ENCODE measurements at places on chromosomes 7 and 10.
A peak's percentile ranks its signal among the peaks of the same experiment; 100 is the strongest.

DNA sequence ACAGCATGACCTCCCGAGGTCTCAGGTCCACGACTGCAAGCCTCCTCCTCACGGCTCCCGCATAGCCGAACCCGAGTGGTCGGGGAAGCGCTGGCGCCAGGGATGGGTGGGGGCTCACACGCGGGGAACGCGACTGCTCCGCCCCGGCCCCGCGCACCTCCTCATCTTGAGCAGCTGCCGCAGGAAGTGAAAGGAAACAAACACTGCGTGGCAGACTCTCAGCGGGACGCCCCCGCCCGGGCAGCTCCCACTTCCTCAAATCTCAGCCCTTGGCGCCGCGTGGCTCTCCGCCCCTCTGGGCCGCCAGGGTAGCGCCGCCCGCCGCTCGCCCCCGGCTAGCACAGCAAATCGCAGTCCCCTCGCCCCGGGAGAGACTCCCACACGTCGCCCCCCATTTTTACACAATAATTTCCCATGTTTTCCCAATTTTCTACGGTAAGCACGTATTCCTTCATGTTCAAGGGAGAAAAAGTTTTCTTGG, at the start of gene TMEM243:
Gene TMEM243 (minus strand): TSS at position 188 of the 481 bp plus-strand sequence. CDS start 229 bp downstream, outside the sequence.
- peak; percentile 87 for DNase-seq

DNA sequence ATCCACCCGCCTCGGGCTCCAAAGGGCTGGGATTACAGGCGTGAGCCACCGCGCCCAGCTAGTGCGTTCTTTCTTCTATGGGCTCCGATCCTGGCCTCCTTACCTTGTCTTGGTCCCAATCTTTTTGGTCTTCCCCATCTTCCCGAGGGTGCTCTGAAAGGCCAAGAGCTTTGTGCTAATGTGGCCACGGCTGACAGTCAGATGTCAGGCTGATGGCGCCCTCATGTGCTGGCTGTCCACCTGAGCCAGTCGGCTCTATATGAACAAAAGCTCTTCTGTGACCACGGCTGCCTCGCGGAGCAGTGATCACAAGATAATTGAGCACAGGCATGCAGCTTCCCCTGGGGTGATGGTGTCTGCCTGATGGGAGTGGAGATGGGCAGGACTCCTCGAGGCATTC, 11.0 kb upstream of the AHCYL2 start:
- no peak for DNase-seq

- DNase-seq: peak; percentile 49
Observed at GRCh38 chr10:35442592-35442991, 106.3 kb downstream of the CCNY start.

- DNase-seq: no peak
Observed at GRCh38 chr7:36272567-36273269, 116.9 kb upstream of the ANLN start.

- DNase-seq: no peak
Observed at GRCh38 chr10:76665029-76665428, 972.6 kb downstream of the KCNMA1 start.

- no peak for DNase-seq
Observed at GRCh38 chr10:66277481-66277880, 648.4 kb upstream of the LRRTM3 start.

DNA sequence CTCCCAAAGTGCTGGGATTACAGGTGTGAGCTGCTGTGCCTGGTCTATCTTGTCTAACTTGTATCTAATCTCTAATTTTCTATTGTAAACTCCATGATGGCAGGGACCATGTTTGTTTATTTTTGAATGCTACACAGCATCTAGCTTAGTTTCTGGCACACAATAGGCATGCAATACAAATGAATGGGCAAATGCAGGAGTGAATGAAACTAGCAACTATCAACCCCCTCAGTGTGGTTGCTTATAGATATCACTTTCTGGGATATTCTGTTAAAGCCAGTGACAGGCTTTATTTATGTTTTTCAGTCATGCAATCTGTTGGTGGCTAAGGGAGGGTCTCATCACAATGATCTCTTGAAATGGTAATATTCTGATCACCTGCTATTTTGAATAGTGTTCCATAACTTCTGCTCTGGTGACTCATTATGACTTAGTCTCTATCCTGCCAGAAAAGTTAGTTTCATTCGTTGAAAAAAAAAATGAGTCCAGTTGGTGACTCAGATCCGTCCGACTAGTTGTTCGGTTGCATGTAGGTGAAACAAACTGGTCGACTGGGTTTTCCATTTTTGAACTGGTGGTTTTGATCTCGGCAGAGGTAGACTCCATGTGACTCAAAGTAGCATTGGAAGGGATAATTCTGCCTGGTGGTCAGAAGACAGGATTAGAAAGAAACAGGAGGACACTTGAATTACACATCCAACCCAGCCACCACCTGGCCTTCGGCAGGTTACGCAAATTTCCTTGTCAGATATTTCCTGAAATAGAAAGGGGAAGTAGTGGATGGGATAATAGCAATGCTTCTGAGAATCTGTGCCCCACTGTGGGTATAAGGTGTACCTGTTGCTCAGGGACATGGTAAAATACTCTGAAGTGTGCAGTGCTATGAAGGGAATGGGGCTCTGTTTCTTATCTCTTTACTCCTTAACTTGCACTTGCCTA, 76.8 kb downstream of the GATA3 start:
- DNase-seq: peak; percentile 91

DNA sequence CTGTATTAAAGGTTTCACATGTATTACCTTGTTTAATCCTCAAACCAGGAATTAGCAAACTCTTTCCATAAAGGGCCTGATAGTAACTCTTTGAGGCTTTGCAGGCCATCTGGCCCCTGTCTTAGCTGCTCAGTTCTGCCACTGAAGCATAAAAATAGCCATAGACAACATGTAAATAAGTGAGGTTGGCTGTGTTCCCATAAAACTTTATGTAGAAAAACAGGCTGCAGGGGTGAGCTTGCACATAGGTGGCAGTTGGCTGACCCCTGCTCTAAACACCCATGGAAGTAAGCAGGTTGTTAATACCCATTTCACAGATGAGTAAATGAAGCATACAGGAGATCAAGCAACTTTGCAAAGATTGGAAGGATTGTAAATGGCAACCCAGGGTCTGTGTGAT, 1279.2 kb upstream of the AUTS2 start:
- DNase-seq: no peak

DNA sequence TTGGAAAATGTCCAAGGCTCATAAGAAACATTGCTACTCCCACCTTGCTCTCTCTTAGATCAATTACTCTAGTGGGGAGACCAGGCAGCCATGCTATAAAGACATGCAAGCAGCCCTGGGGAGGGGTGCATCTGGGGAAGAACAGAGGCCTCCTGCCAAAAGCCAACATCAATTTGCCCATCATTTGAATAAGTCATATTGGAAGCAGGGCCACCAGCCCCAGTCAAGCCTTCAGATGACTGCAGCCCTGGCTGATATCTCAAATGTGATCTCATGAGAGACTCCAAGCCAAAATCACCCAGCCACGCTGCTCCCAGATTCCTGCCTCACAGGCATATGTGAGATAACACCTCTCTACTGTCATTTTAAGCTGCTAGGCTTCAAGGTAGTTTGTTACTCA, 157.5 kb upstream of the PDE1C start:
- DNase-seq: no peak

DNA sequence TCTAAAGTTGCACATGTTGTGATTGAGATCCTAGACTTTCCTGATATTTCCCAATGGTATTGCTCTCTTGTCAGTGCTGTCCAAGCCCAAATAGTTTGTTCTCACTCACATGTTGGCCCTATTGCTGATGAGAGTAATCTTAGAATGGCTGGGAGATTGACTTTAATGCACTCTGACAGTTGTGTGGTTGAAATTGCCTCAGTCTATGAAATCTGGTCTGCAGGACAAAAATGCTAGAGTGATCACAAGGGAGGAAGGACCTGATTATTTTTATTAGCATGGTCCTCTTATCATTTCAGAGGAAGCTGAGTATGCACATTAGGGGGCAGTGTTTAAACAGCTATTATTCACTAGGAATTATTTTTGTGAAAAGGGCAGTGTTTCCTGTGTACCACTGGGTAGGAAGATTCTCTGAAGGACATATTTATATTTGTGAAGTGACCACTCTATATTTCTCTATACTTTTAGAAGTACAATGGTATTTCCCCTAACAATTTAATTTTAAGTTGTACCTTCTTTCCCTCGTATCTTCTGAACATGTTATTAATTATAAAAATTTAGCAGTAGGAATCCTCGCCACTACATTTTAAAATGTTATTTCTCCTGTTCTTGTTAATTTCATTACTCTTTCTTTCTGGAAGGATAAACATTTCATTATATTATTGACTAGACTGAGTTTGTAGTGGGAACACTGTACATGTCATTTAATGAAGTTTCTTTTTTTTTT, 64.4 kb downstream of the SUGCT start:
- no peak for DNase-seq

DNA sequence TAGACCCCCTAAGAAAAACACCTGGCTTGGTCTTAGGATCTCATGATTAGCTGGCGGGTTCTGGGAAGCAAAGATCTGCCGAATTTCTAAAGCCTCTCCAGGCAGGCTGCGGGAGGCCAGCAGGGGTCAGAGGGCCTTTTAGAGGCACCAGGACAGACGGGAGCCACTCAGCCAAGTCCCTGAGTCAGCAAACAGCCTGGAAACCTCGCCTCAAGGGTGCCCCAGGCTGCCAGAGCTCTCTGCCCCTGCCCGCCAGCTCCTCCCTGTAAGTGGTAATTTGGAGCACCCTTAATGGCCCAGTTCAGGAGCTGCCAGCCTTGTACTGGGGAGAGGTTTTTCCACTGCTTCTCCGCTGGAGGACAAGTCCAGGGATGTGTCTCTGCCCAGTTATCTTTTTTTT, 88.7 kb downstream of the HIP1 start:
- DNase-seq: no peak

DNA sequence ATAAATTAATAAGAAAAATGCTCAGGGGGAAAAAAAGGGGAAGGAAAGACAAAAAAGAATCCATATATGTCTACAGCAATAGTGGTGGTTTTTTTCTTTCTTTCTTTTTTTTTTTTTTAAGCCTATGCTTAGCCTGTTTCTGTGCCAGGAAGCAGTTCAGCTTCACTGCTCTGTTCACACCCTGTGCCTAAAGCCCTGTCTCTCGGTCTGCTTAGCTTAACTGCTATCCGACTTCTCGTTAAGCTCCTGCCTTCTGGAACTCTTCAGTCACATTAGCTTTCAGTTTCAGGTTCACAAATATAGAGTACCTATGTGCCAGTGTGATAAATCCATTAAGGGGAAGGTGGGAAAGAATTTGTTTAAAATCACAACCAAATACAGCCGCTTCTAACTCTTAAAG, 26.5 kb upstream of the NRG3 start:
- no peak for DNase-seq

DNA sequence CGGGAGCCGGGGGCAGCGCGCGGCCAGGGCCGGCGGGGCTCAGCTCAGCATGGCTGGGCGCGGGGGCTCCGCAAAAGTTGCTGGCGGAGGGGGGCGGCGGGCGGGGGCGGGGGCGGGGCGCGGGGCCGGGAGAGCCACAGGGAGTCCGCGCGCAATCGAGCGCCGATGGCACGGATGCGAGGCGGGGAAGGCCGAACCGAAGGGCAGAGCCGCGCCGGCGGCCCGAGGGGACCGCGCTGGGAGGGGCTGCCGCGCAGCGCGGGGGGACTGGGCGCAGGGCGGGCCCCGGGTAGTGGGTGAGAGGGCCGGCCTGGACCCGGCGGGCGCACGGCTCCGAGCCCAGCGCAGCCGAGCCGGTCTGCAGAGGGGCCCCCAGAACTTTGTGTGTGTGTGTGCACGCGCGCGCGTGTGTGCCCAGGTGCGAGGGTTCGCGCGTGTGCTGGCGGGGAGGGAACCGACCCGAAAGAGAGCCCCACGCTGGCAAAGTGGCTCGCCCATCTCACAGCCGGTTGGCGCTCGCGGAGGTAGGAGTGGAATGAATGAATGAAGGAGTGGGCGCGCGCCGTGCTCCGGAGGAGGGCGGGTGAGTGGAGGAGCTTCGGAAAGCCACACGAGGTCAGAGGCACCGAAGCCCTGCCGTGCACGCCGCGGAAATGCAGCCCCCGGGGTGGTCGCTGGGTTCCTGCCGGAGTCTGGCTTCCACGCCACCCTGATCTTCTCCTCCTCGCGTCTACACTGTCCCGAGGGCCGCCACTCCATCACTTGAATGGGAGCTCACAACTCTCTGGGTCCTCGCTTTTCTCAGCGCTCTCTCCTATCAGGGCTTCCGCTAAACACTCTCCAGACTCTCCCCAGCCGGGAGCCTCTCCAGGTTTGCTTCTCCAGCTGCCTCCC, at the start of gene HIPK2:
Gene HIPK2 (minus strand): TSS at position 51 of the 894 bp plus-strand sequence. CDS start 375 bp downstream, outside the sequence.
- DNase-seq: peak; percentile 75

DNA sequence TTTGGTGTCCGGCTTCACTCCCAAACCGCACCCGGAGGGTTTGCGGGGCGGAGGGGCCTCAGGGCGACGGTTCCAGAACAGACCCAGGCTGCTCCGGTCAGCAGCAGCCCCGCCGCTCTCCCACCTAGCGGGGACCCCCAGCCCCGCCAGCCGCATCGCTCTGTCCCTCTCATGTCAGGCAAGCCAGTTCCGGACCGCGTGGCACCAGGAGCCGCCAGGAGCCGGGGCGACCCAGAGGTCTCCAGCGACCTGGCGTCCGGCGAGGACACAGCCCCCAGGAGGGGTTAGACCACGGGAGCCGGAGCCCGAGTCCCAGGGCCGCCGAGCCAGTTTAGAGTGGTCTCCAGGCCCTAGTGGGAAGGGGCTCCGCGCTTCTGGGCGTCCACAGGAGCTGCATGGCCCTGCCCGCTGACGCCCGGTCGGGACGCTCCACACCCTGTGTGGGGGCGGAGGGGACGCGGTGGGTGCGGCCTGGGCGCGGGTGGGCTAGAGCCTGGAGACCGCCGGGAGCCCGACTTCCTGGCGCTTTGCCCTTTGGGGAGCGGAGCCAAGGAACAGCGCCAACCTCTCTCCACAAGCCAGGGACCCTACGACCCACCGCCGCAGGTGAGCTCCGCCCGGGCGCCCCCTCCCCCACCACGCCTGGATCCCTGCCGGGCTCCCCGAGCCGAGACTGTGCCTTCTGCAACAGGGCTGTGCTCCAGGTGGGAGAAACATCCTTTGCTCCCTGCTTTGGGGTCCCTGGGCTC, 43.4 kb downstream of the ZNF117 start:
- DNase-seq: no peak

GRCh38 chr10:126650161-126650560, 20.3 kb downstream of the C10orf90 start:
- no peak for DNase-seq

DNA sequence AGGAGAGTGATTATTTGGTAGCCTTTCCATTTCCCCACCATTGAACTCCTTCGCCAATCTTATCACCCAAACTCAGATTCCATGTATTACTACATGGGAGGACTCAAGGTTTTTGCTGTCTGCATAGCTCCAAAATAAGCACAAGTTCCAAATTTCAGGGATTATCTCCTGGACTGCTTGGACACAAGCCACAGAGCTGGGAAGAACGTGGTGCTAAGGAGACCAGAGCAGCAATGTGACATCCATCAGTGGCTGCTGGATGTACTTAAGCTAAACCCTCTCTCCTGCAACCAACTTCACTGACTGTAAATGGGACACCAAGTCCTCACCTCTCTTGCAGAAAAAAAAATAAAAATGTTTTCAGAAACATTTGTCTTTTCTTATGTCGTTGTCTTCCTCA, 56.3 kb downstream of the NRP1 start:
- DNase-seq: no peak

- peak; percentile 54 for DNase-seq
Observed at GRCh38 chr10:67520924-67521520, 175.0 kb downstream of the CTNNA3 start.

- no peak for DNase-seq
Observed at GRCh38 chr7:124697746-124698145, 67.8 kb downstream of the GPR37 start.

All from activated CD4-positive, alpha-beta T cell treated with anti-CD3 and anti-CD28 coated beads, Interleukin-2, Interleukin-4, amounts not matched to agents 100 ng/mL and 50 ng/mL, durations not matched to agents 16 hours and 8 hours (primary cell).